Activated naive CD8-positive, alpha-beta T cell treated with anti-CD3 and anti-CD28 coated beads, Interleukin-2, amount 10 ng/mL, durations not matched to agents 7 days and 5 days (primary cell): ENCODE measurements at places on chromosomes 16 and 17. TPM values are rescaled to one million over a fixed set of nuclear protein-coding genes. Genes with fewer than 3 reads are reported as not detected.

DNA sequence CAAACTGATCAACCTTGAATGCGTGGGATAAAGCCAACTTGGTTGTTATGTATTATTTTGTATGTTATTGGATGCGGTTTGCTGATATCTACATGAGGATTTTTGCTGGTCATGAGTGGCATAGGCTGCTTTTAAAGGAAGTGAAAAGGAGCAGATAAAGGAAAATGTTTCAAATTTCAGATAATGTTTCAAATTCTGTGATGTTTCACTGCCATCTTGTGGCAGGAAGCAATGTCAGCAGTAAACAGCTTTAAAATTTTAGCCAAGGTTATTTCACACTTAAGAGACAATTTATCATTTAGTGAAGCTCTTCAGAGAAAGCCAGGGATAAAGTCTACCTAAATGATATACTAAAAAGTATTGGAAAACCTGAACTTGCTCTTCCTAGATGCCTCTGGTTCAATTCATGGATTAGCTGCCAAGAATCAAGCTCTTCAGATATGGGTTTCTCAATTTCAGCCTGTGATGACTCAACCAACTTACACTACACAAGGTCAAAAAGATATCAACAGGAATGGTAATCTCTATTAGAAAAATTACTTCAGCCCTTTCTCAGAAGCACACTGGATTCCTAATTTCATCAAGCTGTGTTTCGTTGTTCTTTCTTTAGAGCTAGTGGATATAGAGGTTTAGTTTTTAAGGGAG, 136.0 kb upstream of the C17orf78 start:
- DNase-seq: no peak

- DNase-seq: peak; percentile 29
These were observed 5.4 kb downstream of the CTRL start for GRCh38 chr16:67926181-67926750.

- DNase-seq: peak; percentile 95
These were observed 3.0 kb downstream of the ALDH3A1 start for GRCh38 chr17:19744922-19745757.

GRCh38 chr17:3788200-3788599, 12.8 kb downstream of the ITGAE start:
- no peak for DNase-seq

DNA sequence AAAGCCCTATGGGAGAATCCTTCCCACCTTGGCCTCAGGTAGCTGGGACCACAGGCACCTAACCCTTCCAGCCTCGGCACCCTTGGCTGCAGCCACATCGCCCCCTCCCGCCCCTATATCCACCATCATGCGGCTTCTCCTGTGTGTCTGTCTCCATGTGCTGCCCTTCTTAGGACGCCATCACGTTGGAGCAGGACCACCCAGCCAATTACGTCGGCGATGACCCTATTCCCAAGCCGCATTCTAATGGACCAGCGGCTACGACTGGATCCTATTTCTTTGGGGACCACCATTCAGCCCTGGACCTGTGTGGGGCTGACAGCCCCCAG, 3.3 kb upstream of the CCDC57 start:
- no peak for DNase-seq

- DNase-seq: no peak
These were observed 33.9 kb downstream of the BAHCC1 start for GRCh38 chr17:81428948-81429774.

DNA sequence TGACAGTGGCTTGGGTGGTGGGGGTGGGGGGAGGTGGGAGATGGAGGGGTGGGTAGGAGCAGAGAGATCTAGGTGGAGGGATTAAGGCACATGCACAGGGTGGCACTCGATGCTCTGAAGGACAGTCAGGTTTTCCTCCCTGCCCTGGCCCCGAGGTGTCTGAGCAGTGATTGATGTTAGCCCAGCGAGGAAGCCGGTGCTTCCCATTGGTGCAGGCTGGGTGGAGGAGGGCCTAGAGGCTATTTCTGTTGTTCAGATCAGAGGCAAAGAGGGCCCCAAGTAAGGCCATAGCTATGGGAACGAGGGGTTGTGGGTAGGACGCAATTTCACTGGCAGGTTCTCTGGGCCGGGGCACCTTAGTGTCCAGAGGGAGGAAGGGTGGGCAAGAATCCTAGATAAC, 23.1 kb downstream of the CACNA1G start:
- no peak for DNase-seq

DNA sequence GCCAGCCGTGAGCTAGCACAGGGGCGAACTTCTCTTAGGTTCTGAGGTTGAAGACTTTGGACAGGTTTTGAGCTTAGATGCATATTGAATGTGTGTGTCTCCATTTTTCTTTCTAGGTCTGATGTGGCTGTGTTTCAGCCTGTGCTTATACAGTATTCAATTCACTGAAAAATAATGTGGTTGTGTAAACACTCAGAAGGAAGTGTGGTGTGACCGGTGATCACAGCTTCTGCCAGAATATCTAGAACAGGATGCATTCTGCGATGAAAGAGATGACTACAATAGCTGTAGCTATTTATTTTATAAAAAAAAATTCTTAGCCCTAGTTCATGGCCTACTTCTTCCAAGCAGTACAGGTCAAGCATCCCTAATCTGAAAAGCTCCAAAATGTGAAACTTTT, 64.4 kb downstream of the MAP2K6 start:
- DNase-seq: no peak

- DNase-seq: no peak
These were observed 85.5 kb downstream of the MARCHF10 start for GRCh38 chr17:62722625-62723024.

DNA sequence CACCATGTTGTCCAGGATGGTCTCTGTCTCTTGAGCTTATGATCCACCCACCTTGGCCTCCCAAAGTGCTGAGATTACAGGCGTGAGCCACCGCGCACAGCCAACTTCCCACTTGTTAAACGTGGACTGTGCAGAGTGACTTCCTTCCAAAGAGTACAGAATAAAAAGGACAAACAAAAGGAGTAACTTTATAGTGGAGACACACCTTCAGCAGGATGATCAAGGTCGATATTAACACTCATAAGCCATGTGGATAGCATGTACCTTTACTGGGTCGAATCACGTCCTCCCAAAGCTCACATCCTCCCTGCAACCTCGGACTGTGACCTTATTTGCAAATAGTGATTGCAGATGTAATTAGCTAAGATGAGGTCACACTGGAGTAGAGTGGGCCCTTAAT, 10.1 kb upstream of the ZFP1 start:
- no peak for DNase-seq

- no peak for DNase-seq
These were observed 563 bp downstream of the ZCCHC14 start for GRCh38 chr16:87492291-87492630.

DNA sequence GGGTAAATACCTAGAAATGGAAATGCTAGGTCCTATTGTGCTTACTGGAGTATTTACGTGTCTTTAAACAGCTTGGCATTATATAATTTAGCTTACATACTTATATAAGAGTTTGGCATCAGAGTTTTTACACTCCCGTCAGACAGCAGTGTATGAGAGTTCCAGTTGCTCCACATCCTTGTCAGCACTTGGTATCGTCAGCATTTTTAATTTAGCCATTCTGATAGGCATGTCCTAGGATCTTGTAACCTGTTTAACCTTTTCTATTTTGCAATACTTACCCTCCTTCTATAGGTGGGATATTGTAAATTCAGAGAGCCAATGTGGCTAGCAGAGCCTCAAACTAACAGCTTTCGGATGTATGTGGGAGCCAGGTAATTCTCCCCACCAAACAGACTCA, 228.3 kb upstream of the EEF2KMT start:
- DNase-seq: no peak

GRCh38 chr16:88968589-88969280, 8.3 kb downstream of the CBFA2T3 start:
- DNase-seq: no peak

GRCh38 chr17:17269926-17270773, 10.9 kb downstream of the COPS3 start:
- peak; percentile 35 for DNase-seq

DNA sequence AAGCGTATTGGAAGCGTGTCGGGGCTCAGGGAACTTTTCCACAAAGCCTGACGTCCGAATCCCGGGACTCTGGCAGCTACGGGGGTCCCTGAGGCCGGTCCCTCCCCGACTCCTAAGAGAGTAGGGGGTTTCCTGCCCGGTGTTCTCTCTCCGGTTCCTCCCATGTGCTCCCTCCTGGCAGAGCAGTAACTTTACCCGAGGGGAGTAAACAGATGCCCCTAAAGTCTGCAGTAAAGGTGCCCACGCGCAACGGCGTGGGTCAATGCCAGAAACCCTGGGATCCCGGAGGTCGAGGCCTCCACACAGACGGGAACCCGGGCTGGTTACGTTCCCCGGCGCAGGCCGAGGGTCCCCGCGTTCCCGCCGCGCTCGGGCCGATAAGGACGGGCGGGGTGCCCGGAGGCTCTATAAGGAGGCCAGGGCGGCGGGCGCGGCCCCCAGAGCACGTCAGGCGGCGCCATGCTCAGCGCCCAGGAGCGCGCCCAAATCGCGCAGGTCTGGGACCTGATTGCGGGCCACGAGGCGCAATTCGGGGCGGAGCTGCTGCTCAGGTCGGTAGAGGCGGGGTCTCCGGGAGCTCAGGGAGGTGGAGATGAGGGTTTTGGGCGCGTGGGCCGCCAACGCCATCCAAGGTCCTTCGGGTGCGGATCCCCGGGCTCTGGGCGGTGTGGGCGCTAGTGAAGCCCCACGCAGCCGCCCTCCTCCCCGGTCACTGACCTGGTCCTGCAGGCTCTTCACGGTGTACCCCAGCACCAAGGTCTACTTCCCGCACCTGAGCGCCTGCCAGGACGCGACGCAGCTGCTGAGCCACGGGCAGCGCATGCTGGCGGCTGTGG, at the start of gene HBM:
TSS of gene HBM (plus strand) at position 440 of the 836 bp plus-strand sequence. CDS start at position 460, 20 bp downstream.
- no peak for DNase-seq

- no peak for DNase-seq
These were observed 3.3 kb upstream of the BRD7 start for GRCh38 chr16:50371936-50372595.

GRCh38 chr16:48496571-48497095, 111.4 kb upstream of the SIAH1 start:
- no peak for DNase-seq

DNA sequence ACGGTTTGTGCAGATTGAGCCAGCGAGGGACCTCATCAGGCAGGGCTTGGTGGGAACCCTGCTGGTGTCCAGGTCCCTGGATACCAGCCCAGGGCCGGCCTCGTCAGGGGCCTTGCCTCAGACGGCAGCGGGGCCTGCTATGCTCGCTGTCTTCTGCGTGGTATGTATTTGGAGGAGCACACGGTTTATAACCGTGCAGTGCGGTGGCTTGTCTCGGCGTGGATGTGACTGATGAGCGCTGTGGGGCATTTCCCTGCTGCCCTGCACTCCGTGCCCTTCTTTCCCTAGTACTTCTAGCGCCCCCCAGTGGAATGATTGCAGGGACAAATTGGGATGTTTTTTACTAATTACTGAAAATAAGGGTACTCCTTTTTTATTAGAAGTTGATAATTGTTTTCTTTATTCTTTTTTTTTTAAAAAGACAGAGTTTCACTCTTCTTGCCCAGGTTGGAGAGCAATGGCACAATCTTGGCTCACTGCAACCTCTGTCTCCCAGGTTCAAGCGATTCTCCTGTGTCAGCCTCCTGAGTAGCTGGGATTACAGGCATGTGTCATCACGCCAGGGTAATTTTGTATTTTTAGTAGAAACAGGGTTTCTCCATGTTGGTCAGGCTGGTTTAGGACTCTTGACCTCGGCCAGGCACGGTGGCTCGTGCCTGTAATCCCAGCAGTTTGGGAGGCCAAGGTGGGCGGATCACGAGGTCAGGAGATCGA, 15.3 kb downstream of the TBCD start:
- DNase-seq: no peak

DNA sequence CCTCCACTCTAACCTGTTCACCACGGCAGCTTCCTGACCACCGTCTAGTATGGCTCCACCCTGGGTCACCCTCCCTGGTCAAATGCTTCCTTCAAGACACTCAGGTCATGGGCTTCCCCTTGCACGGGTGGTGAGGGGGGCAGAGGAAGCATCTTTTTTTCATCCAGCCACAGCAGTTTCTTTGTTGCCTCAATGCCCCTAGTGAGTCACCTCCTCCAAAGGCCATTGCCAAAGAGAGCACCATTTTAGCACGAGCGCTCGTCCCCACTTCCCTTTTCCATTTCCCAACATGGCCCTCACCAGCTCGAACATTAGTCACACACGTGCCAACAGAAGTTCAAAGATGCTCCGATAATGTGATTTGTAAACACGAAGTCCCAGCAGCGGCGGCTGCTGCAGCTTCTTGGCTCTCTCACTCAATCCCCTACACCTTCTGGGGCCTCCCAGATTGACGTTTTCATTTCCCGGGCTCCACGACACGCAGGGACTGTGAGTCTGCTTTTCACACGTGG, 134.6 kb downstream of the GAS7 start:
- DNase-seq: no peak

GRCh38 chr16:2856061-2856670, 1.8 kb downstream of the PRSS22 start:
- no peak for DNase-seq

DNA sequence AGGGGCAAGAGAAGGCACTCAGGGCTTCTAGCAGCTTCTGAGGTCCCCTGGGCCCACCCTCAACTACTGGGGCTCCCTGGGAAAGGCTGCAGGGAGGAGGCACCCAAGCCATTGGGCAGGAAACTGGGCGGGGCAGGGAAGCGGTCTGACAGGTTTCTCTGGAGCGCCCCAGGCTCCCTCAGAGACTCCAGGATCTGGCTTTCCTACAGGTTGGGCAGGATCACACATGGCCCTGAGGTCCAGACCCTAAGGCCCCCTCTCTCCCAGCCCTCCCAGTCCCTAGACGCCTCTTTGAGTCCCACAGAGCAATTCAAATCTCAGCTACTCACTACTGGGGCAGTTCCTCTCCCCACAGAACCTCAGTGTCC, 14.3 kb downstream of the JUP start:
- no peak for DNase-seq

DNA sequence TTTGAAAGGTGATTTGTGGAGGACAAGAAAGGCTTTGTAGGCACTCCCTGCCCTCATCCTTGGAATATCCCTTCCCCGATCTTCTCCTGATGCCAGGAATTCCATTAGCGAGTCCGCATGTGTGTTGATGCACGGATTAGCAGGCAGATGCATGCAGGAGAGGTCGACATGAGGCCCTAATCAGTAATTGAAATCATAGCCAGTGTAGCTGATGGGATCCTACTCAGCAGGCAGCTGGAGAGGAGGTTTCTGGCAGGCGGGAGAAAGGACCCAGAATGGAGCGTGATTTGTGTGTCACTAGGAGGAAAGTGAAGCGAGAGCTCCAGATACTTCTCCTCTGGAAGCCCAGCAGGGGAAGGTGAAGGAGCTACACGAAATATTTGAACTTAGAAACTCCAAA, 196.3 kb upstream of the CDH11 start:
- no peak for DNase-seq

- no peak for DNase-seq
These were observed 949.7 kb upstream of the RBFOX1 start for GRCh38 chr16:6382924-6383459.

PYCARD gene
- 82.3 TPM for total RNA-seq

NUP93 gene
- 92.5 TPM for total RNA-seq

TAT gene
- total RNA-seq: not detected

AIPL1 gene
- not detected for total RNA-seq

PAGR1 gene
- total RNA-seq: 29.8 TPM

KRTAP4-6 gene
- total RNA-seq: not detected

MT1G gene
- 5.0 TPM for total RNA-seq

TMIGD1 gene
- not detected for total RNA-seq

ABCA10 gene
- total RNA-seq: 0.91 TPM

DNAAF1 gene
- not detected for total RNA-seq

BEAN1 gene
- total RNA-seq: not detected

KRTAP4-5 gene
- total RNA-seq: not detected

CSNK2A2 gene
- total RNA-seq: 67.7 TPM

HOXB1 gene
- not detected for total RNA-seq

MPDU1 gene
- total RNA-seq: 50.2 TPM
